Fibroblast of mammary gland (primary cell): ENCODE measurements at places on chromosomes 12 and 14.

DNA sequence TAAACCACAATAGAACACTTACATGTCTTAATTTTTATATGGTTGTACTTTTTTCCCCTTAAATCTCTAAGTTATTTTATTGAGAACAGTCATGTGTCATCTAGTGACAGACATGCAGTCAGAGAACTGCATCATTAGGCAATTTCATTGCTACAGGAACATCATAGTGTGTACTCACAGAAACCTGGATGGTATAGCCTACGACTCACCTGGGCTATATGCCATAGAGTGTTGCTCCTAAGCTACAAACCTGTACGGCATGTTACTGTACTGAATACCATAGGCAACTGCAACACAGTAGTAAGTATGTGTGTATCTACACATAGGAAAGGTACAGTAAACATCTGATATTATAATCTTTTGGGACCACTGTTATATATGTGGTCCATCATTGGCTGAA lies 557.6 kb downstream of the PRKD1 start:
- peak; percentile 33 for DNase-seq

- DNase-seq, result no peak
Observed at GRCh38 chr14:48747561-48748089, 838.6 kb downstream of the RPS29 start.

GRCh38 chr14:33475623-33476022 lies 475.3 kb downstream of the EGLN3 start:
- peak; percentile 17 for DNase-seq

- DNase-seq, result peak; percentile 39
Observed at GRCh38 chr12:110937104-110937641, 16.8 kb upstream of the MYL2 start.

GRCh38 chr14:88516861-88517357 lies 37.9 kb downstream of the PTPN21 start:
- DNase-seq, result no peak

DNA sequence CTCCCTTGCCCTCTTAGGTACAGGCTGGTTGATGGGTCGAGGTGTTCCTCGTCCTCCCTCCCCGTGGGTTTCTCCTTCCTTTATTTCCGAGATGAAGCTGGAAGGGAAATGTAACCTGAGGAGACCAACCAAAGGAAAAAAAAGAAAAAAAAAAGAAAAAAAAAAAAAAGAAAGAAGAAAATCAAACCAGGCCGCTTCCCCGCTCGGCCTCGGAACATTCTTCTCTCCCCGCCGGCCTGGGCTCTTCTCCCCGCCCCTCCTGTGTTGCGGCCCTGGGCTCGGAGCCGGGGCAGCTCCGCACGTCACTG lies 1.6 kb upstream of the NFATC4 start:
- no peak for DNase-seq

GRCh38 chr12:40055228-40055579 lies 50.7 kb downstream of the SLC2A13 start:
- peak; percentile 14 for DNase-seq

DNA sequence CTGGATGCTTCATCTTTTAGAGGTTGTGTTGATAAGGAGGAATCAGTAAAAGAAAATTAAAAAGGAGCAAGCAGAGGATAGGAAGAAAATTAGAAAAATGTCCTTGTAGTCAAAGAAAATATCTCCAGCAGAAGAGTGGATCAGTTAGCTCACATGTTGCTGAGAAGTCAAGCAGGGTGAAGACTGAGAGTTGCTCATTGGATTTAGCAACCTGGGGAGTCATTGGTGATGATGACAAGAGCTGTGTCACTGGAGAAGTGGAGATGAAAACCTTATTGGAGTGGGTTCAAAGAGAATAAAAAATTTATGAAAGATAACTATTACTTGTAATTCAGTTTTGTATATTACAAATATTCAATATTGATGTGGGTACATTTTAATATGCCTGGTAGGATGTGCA lies 9.8 kb downstream of the FRMD6 start:
- peak; percentile 57 for DNase-seq

GRCh38 chr14:28762303-28762954 lies 4.2 kb upstream of the FOXG1 start:
- no peak for DNase-seq

- no peak for DNase-seq
Observed at GRCh38 chr12:20089077-20089476, 279.3 kb upstream of the PDE3A start.

DNA sequence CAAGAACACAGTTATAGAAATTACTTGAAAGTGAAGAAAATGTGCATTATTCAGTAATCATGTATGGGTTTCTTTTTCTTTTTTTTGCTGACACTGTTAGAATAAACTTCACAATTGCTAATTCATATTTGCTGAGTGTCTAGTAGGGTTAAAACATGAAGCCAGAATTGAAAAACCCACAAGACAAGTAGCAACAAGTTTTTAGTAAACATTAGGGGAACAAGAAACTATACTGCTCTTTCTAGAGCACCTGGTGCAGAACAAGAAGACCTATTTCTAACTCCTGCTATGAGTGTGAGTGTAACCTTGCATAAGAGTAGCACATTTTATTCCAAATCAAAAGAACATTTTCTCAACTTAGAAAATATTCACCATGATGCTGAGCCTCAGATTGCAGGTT lies 83.2 kb downstream of the ITPR2 start:
- DNase-seq, result no peak

- no peak for DNase-seq
Observed at GRCh38 chr12:5480218-5480937, 48.5 kb downstream of the NTF3 start.

DNA sequence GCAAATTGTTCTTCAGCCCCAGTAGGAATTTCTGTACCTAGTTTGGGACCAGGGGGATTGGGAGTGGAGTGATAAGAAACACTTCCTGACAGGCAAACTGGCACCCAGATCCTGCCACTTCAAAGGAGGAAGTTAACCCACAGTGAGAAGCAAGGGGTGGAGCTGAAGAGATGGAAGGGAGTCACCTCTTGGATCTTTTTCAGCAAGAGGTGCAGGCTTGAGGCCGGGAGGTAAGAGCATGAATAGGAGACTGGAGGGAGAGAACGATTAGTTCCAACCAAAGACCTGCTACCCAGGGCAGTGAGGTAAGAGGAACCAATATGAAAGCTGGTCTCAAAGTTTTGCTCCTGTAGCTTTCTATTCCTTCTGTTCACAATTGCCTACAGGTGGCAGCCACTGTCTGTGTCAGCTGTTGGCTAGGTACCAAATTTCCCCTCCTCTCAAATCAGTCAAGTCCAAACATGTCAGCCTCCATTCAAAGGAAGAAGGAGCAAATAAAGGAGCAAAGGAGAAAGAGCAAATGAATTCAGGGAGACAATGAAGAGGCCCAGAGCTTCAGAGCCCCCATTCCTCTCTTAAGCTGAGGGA lies 14.9 kb upstream of the TAC3 start:
- DNase-seq, result no peak

- no peak for DNase-seq
Observed at GRCh38 chr12:132572801-132573760, 37.3 kb downstream of the LRCOL1 start.

DNA sequence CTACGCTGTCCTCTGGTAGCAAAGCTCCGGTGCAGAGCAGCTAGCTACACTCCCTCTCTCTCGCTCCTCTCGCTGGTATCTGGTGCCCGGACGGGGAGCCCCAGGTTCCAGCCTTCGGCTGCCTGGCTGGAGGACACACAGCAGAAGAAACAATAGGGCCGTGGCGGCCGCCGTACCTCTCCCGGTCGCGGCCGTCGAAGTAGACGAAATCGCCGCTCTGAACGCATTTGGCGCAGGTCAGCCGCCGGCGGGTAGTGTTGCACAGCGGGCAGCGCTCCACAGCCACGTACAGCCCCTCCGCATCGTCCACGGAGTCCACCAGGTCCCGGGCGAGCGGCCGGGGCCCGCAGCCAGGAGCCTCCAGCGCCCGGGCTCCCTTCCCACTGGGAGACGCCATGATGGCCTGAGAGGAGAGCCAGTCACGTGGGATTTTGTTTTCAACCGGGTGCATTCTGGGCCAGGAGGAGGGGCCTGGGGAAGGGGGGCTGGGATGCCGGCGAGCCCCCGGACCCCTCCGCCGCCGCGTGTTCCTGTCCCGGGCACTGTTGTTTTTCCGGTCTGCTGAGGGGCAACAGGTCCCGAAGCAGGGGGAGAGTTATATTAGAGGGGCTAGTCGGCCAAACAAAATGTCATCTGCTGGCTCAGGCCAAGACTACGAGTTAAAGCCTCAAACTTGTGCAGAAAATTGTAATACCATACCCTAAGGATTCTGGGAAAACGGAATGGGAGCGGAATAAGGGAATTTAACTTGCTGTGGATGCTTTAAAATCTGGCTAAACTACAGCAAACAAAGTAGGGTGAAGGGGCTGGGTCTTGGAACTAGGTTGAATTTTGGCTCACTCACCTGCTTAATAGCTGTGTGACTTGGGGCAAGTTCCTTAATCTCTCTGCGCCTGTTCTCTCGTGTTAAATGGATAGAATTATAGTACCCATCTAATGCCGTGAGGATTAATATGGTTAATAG lies at the start of gene ATG14:
Gene ATG14 (minus strand): TSS at position 405 of the 964 bp plus-strand sequence. CDS start 8 bp downstream, at position 397.
- peak; percentile 76 for DNase-seq

DNA sequence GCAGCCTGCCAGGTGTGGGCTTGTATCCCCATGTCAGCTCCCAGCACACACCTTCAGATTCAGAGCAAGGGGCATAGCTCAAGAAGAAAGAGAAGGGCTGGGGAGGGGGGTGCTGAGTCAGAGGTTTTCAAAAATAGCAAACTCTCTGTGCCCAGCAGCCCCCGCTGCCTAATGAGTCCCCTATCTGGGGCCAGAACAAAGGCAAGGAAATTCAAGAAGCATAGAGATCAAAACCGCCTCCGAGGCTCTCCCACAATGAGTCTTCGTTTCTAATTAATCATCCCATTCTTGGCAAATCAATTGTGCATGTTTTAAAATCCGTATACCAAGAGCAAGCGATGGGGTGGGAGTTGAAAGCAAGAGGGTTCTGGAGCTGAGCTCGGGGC lies 19.5 kb upstream of the CMKLR1 start:
- no peak for DNase-seq

- peak; percentile 78 for DNase-seq
Observed at GRCh38 chr14:51581017-51581881, 70.5 kb upstream of the FRMD6 start.

DNA sequence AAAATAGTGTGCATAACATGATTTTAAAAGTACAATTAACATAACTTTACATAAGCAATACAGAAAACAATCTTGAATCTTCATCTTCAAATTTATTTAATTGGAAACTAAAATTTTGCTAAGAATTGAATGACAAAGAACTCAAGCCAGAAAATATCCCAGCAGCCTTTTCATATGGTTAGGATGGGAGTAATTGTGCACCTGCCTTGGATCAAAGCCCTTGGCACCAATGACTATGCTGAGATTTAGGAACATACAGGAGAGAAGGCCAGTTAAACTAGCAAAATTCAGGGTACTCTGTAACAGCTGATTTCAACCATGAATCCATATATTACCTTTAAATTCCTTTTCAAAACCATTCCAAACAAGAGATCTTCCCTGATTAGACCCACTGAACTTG lies 5.8 kb downstream of the KERA start:
- DNase-seq, result no peak

- DNase-seq, result no peak
Observed at GRCh38 chr14:76909266-76909665, 83.1 kb downstream of the LRRC74A start.

GRCh38 chr12:2348482-2348852 lies 295.7 kb downstream of the CACNA1C start:
- no peak for DNase-seq

- DNase-seq, result peak; percentile 94
Observed at GRCh38 chr12:106288494-106289195, 13.9 kb upstream of the TCP11L2 start.

- DNase-seq, result no peak
Observed at GRCh38 chr12:111759991-111760390, 6.7 kb upstream of the ALDH2 start.

- DNase-seq, result peak; percentile 46
Observed at GRCh38 chr12:75856235-75856634, 175.3 kb downstream of the PHLDA1 start.

DNA sequence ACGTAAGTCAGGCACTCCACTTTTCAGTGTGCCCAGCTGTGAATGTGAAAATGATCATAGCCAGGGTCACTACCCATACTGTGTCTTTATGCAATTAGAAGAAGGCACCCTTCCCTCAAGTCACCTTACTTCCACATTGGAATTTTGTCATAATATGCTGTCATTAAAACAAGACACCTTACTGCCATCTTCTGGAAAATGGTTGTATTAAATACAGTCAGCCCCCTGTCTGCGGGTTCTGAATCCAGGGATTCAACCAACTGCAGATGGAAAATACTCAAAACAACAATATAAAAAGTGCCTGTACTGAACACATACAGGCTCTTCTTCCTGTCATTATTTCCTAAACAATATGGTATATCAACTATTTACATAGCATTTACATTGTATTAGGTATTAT lies 70.2 kb upstream of the TBX5 start:
- peak; percentile 62 for DNase-seq

- DNase-seq, result no peak
Observed at GRCh38 chr14:32565256-32565655, 236.2 kb downstream of the AKAP6 start.

GRCh38 chr14:30069536-30069935 lies 141.9 kb upstream of the PRKD1 start:
- no peak for DNase-seq

DNA sequence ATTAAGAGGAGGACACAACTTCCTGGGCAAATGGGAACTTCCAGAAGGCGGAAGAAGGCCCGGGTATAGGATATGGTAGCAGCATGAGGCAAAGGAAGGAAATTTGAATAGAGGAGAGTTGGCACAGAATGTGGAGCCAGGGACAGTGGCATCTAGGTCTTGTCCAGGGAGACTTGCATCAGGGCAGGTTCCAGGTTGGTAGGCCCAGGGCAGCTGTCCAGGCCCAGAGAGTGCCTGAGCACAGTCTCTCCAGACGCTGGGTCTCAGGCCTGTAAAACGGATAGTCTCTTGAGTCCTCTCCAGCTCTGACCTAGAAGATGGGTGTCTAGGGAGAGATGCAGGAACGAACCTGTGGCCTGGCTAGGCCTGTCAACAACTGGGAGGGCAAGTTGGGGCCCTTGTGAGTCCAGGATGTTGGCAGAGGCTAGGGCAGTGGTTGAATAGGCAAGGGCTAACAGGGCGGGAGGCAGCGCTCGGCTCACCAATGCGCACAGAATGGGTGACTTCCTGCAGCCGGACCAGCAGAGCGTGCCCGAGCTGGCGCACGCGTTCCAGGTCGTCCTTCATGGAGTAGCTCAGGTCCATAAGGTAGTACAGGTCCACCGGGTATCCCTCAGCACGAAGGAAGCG lies 9.9 kb downstream of the ITGB7 start:
- no peak for DNase-seq

DNA sequence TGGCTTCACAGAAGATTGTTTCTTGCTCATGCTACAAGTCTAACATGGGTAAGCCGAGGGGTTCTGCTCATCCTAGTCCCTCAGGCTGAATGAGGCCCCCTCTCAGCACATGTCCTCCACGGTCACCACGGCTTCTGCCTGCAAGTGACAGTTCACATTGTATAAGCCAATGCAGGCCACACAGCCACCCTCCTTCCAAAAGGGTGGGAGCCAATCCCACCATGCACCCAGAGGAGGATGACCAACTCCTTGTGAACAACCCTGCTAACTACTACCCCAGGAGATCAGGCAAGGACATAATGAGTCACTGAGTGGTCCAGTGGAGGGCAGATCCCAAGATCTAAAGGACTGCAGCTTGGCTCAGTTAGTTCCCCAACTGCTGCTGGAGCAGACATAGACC lies 6.1 kb downstream of the SPRING1 start:
- DNase-seq, result peak; percentile 14

GRCh38 chr14:34643361-34643760 lies 13.4 kb upstream of the SNX6 start:
- DNase-seq, result no peak
